Left lung (tissue), 14 donors: ENCODE measurements at places on chromosomes 13 and 19. TPM values are rescaled to one million over a fixed set of nuclear protein-coding genes. Genes with fewer than 3 reads are reported as not detected.

- DNase-seq: no peak
Measured at GRCh38 chr19:49490287-49491029, 3.0 kb downstream of the RPL13A start.

Gene TMEM190
- 15.6 TPM for polyA plus RNA-seq

Gene NOVA2
- polyA plus RNA-seq: 7.1 TPM

DNA sequence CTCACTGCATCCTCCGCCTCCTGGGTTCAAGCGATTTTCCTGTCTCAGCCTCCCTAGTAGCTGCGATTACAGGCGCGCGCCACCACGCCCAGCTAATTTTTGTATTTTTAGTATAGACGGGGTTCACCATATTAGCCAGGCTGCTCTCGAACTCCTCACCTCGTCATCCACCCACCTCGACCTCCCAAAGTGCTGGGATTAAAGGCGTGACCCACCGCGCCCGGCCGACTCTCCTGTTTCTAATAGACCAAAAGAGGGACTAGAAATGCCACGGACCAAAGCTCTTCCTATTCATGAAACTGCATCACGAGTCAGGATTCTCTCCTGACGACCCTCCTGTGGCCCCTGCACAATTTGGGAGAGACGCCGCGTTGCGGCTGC is 563 bp downstream of the ZNF43 start:
- peak; percentile 72 for DNase-seq

- no peak for DNase-seq
Measured at GRCh38 chr13:34349091-34349722, 531.3 kb downstream of the RFC3 start.

DNA sequence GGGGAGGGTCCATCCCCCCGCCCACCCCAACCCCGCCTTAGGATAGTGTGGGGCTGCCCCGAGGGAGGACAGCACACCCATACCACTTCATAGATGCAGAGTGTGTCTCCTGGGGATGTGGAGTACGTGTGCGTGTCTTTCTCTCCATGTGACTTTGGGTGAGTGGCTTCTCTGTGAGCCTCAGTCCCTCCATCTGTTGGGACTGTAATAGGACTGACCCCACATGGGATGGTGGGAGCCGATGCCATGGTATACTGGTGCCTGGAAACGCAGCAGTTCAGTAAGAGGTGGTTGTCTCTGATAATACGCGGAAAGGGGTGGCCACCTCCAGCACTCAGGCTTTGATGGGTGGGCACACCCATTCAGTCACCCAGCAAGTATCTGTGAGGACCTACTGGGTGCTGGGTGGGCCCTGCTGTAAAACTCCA is 816 bp upstream of the PRKD2 start:
- no peak for DNase-seq

DNA sequence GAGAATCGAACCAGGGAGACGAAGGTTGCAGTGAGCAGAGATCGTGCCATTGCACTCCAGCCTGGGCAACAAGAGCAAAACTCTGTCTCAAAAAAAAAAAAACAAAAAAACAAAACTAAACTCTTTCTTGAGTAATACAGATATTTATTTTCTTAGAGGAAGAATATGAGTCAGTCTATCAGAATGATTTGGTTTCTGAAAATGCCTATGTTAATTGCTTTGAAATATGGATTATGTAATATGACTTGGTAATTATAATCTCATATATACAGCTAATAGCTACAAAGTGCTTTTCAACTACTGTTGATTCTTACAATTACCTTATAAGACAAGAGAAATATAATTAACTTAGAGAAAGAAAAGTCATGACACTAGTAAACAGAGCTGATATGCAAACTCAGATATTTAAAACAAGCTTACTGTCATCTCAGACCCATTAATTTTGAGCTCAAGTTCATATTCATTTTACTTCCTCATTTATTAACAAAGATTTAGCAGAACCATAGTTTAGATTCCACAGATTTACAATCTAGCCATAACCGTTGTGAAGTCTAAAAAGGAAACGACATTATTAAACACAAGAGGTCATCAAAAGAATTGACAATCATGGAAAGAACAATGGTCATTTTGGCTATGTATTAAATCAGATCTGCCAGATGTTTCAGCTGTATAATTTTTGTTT is 88.0 kb downstream of the TBC1D4 start:
- no peak for DNase-seq

Gene PSG1
- polyA plus RNA-seq: not detected

DNA sequence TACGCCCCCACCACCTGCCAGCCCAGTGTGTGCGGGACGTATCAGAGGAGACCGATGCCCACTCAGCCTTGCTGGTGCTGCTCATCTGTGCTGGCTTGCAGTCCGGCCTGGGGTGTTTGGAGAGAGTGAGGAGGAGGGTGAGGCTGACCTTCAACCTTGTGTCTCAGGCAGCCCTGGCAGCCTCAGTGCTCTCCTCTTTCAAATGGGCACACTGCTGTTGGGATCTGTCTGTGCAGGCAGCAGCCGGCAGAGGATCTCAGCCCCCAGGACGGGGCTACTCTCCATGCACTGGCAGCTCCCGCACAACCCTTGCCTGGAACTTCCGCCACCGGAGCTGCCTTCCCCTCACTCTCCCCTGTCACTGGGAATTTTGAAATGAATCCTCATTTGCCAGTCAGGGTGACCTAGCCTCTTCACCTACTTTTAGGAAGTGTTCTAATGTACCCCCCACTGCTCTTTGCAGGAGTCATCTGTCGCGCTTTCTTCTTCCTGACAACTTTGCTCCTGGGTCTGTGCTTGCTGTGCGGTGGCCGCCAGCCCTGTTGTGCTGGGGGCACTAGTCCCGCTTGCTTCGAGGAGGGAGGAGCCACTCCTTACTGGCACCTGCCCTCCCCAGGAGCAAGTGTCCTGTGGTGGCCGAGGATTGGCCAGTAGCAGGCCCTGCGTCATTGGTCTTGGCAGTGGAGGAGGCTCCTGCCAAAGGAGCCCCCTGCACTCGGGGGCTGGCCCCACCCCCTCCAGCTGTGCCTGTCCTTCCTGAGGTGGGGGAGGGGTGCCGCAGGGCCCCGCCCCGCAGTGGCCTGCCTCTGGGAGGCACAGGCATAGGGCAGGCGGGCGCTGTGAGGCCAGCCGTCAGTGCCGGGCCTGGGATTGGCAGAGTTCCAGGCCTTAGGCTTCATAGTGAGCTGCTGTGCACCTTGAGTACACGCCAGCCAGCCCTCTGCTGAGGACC is 53.4 kb downstream of the TSSK6 start:
- DNase-seq: peak; percentile 60

Gene ZNF547
- polyA plus RNA-seq: 5.0 TPM

Gene SIRT6
- 22.0 TPM for polyA plus RNA-seq

Gene MCEMP1
- polyA plus RNA-seq: 0.32 TPM

Gene CD37
- 55.7 TPM for polyA plus RNA-seq
